ENCODE measurements at places on chromosomes 7 and 10.

GRCh38 chr7:157138101-157138423 is 664 bp upstream of the UBE3C start:
- no peak for DNase-seq

DNA sequence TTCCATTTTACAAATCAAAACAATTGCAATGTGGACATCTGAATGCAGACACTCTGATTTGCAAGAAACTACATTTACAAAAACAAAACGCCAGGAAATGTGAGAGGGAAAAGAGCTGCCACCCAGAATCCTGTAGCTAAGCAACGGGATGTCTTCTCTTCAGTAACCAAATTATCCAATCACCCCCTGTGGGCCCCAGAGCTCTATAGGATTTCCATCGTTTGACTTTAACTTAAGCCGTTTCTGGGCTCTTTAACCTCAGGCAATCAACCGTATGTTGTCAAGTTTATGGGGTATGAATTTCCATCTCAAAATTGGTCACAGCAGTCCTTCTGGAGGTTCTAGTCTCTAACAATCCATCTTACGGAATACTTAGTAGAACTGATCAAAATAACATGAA is 240.5 kb downstream of the ETV1 start:
- DNase-seq, result no peak

- no peak for DNase-seq
Observed at GRCh38 chr7:28488061-28488791, 75.9 kb downstream of the CREB5 start.

GRCh38 chr10:116097239-116097784 is 175.7 kb downstream of the GFRA1 start:
- DNase-seq, result no peak

GRCh38 chr7:47813620-47814260 is 134.5 kb downstream of the PKD1L1 start:
- no peak for DNase-seq

DNA sequence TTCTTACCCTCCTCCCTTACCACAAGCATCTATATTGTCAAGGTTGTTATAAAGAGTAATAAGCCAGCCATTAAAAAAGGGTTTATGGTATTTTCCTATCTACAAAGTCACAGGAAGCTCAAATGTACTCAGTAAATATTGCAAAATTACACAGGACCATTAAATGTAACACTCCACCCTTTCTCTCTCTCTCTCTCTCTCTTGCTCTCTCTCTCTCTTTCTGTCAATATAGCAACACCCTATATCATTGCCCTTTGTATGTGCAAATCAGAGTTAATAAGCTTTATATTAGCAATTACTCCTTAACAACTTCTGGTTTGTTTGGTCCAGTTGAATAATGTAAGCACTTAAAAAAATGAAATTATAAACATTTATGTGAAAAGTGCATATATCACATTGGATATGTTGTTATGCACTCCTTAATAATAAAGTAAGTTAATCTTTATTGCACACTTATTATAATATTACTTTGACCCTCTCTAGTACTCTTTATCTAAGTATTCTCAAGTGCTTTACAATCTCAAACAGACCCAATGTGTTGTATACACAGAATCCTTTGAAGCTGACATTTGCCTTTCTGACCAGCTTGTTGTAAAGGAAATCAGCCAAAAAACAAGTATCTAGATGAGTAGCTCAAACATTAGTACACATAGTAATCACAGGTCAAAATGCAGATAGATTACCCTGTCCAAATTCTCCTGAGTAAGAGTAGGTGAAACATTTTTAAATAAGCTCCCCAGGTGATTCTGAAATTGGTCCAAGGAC is 93.2 kb downstream of the CFTR start:
- DNase-seq, result no peak

- no peak for DNase-seq
Observed at GRCh38 chr10:117078168-117078837, 59.8 kb downstream of the VAX1 start.

DNA sequence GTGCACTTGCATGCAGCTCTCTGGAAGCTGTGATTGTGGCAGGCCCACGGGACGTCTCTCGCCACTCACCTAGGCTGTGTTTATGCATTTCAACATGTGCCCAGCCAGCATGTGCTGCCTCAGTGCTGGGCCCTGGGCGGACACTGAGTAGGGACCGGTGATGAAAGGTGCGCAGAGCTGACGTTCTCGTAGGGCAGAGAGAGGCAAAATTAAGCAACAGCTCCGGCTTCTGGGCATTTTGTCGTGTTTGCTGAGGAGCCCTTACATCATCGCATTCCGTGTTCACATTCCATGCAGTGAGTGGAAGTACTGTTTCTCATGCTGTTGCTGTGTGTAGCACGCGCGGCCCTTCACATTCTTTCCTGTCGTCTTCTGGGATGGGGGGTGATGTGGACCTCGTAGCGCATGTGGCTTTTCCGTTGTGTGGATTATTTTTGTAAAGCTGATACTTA is 50.5 kb downstream of the PRF1 start:
- no peak for DNase-seq
